GM23248 (cell line): ENCODE measurements at places on chromosomes 1 and 21. TPM values are rescaled to one million over a fixed set of nuclear protein-coding genes. Genes with fewer than 3 reads are reported as not detected.
A peak's percentile ranks its signal among the peaks of the same experiment; 100 is the strongest.

DNA sequence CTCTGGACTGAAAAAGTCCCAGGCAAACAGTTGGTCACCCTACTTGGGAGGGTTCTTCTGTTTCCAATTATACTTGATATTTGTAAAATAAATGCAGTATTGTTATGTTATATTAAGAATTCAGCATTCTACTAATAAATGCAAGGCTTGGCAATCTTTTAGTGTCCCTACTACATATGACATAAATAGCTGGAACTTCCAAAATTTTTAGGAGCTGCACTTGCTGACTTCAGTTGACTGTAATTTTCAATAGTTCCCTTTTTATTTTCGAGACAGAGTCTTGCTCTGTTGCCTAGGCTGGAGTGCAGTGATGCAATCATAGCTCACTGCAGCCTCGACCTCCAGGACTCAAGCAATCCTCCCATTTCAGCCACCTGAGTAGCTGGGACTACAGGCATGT is 20.0 kb downstream of the FOXD3 start:
- no peak for DNase-seq

GRCh38 chr1:30652152-30652841 is 71.1 kb downstream of the MATN1 start:
- no peak for DNase-seq

DNA sequence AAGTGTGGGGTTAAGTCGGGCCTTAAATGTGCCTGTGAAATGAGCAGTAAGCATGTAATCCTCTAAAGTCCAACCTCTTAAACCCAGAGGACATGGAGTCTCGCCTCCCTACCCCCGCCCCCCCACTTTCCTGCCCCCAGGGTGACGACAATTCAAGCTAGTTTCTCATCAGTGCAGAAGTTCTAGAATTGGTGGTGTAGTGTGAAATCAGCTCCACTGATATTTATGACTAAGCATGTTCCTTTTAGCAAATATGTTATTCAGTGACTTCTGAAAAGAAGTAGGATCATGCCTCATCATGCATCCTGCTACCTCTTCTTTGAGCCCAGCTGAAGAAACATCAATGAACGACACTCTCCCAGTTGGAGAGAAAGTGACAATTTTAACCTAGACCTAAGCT is 2.6 kb upstream of the ABCB10 start:
- DNase-seq, result no peak

DNA sequence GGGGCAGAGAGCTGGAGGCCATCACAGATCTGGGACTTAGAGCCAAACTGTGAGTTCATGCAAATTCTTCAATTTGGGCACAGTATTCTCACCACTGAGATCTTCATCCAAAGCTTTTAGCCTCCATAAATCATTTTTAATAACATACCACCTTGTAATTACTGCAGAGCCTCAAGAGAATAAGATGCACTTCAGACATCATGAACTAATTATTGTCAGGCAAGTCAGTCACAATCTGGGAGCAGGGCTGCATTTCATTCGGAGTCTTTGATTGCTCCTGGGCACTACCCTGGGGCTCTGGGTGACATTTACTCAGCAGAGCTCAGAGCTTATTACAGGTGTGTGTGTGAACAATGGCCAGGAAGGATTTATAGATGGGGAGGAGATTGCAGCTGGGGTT is 623.7 kb downstream of the PTPRU start:
- DNase-seq, result no peak

- no peak for DNase-seq
These were observed 16.0 kb downstream of the ITPKB start for GRCh38 chr1:226722901-226723656.

DNA sequence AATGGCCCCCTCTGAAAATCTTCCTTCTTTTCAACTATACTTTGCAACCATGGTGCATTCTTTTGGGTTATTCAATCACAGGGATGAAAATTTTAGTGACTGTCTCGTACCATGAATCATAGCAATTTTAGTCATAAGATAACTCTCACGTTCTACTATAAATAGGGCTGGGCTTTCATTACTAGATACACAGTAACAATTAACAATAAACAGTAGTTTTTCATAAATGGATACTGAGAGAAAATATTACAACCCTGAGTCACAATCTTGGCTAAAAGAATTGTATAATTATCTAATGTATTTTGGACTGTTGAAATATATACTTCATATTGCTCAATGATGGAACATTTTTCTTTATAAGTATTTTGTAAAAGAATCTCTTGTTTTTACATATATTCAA is 96.1 kb downstream of the TEX35 start:
- DNase-seq, result peak; percentile 93

The CFHR5 gene
- total RNA-seq, result not detected in 2 replicates

The NBPF11 gene
- 2.7 and 5.7 TPM in 2 replicates for total RNA-seq

The AGBL4 gene
- not detected in 2 replicates for total RNA-seq

The AGL gene
- total RNA-seq, result 7.6 and 8.0 TPM in 2 replicates

The CD101 gene
- total RNA-seq, result not detected in 2 replicates

The PDZK1IP1 gene
- total RNA-seq, result not detected in 2 replicates
